ENCODE measurements at places on chromosomes 1 and 21. TPM values are rescaled to one million over a fixed set of nuclear protein-coding genes. Genes with fewer than 3 reads are reported as not detected.

Gene ADORA1
- 0.89 TPM for total RNA-seq

Gene SHE
- 0.11 TPM for total RNA-seq

Gene BCAR3
- total RNA-seq, result 70.5 TPM

Gene CD1C
- not detected for total RNA-seq

Gene LRRC39
- 0.42 TPM for total RNA-seq

Gene AMIGO1
- total RNA-seq, result 3.7 TPM

Gene TEX38
- total RNA-seq, result not detected

Gene CR1L
- total RNA-seq, result 0.69 TPM

Gene ATP1A4
- total RNA-seq, result not detected

Gene OR10J1
- total RNA-seq, result not detected

Gene PIK3R3
- 17.7 TPM for total RNA-seq

Gene KIF17
- total RNA-seq, result 0.06 TPM

Gene C1orf167
- total RNA-seq, result not detected

Gene NPL
- 2.8 TPM for total RNA-seq

Gene PEAR1
- 0.06 TPM for total RNA-seq

Gene RAB3B
- total RNA-seq, result 2.2 TPM

Gene LIPI
- not detected for total RNA-seq

Gene OR2T35
- total RNA-seq, result not detected

Gene FNDC5
- total RNA-seq, result 2.7 TPM

Gene SPRR2A
- not detected for total RNA-seq

Gene PBXIP1
- total RNA-seq, result 10.5 TPM

Gene ZSWIM5
- total RNA-seq, result 1.8 TPM

Gene TFF2
- total RNA-seq, result not detected

Measured in Daoy (cell line).